ENCODE measurements at places on chromosomes 5 and 9. TPM values are rescaled to one million over a fixed set of nuclear protein-coding genes. Genes with fewer than 3 reads are reported as not detected.

The HBEGF gene
- total RNA-seq: 0.52 TPM

- H3K27me3 ChIP-seq: no peaks in the 10 kb centered on the region
- no peak for DNase-seq
- no peak overlapping the region for H3K4me3 ChIP-seq
- H3K27ac ChIP-seq: no peak overlapping the region
These were observed 43.2 kb downstream of the MRRF start for GRCh38 chr9:122307925-122308324.

- no peaks in the 10 kb centered on the region for H3K36me3 ChIP-seq
- H3K27ac ChIP-seq: no peak overlapping the region
- H3K4me3 ChIP-seq: no peak overlapping the region
- no peaks in the 10 kb centered on the region for H3K4me1 ChIP-seq
- peak; percentile 27 for DNase-seq
These were observed 296.7 kb downstream of the CSNK1G3 start for GRCh38 chr5:123808461-123809380.

The COL23A1 gene
- 0.17 TPM for total RNA-seq

GRCh38 chr5:134554319-134555222 lies 29.1 kb downstream of the JADE2 start:
- H3K4me1 ChIP-seq: peaks cover 56% of the 10 kb centered on the region
- H3K27ac ChIP-seq: peak overlapping the region; percentile 95
- H3K4me3 ChIP-seq: no peak overlapping the region

DNA sequence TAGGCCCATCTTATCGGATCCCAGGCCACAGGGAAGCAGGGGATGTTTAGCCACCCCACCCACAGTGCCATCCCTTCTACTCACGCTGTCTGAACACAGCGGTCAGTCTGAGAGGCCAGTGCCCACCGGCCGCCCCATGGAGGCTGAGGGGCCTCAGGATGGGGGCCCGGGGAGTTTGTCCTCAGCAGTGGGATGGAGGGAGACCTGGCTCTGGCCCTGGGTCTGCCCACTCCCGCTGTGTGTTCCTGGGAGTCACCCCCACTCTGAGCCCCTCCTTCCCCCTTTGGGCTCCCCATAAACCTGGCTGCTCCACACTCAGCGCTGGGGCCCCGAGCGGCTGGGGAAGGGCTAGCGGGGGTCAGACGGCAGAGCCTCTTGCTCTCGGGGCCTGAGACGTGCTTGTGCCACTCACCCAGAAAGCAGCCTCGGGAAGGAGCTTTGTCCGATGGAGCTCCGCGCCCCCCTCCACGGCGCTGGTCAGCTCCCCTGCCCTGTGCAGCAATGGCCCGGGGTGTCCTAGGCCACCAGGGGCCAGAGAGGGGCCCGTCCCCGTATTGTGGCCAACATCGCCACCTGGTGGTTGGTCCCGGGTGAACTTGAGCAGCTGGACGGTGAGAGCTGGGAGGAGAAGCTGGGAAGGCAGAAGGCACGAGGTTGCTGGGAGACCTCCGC lies 10.9 kb upstream of the LAMC3 start:
- no peak overlapping the region for H3K4me3 ChIP-seq
- H3K27ac ChIP-seq: no peak overlapping the region
- no peak for DNase-seq
- no peaks in the 10 kb centered on the region for H3K27me3 ChIP-seq
- H3K36me3 ChIP-seq: no peaks in the 10 kb centered on the region

Data from CD4-positive, alpha-beta memory T cell (primary cell).